Fibroblast of skin of back (primary cell): ENCODE measurements at places on chromosomes 4 and X.
A peak's percentile ranks its signal among the peaks of the same experiment; 100 is the strongest.

- DNase-seq: peak; percentile 27
These were observed 301.9 kb downstream of the BMPR1B start for GRCh38 chr4:95059663-95060062.

GRCh38 chr4:121980643-121981042 is 28.8 kb upstream of the TRPC3 start:
- no peak for DNase-seq

- DNase-seq: no peak
These were observed 117.6 kb downstream of the STK32B start for GRCh38 chr4:5168891-5169290.

GRCh38 chr4:152601156-152601555 is 65.3 kb upstream of the FBXW7 start:
- DNase-seq: no peak

GRCh38 chrX:140087875-140088274 is 122.6 kb upstream of the CXorf66 start:
- DNase-seq: no peak

DNA sequence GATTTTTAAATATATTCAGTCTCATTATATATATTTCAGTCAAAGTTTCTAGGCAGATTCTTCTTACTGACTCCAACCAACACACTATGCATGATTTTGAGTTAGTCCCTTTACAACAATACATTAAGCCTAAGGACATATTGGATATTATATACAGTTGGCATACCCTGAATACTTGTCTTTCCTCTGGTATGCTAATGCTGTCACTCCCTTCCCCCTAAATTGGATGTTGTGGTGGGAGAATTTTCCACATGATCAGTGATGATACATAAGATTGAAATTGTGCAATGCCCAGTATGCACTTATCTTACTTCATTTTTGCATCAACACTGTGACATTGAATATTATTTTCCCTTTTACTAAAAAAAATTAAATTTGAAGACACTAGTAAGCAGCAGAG is 935.2 kb downstream of the PCDH7 start:
- DNase-seq: peak; percentile 54

- peak; percentile 2 for DNase-seq
These were observed 243.4 kb downstream of the AR start for GRCh38 chrX:67787196-67787595.

- DNase-seq: peak; percentile 94
These were observed 46.8 kb downstream of the EPHA5 start for GRCh38 chr4:65623506-65623905.

DNA sequence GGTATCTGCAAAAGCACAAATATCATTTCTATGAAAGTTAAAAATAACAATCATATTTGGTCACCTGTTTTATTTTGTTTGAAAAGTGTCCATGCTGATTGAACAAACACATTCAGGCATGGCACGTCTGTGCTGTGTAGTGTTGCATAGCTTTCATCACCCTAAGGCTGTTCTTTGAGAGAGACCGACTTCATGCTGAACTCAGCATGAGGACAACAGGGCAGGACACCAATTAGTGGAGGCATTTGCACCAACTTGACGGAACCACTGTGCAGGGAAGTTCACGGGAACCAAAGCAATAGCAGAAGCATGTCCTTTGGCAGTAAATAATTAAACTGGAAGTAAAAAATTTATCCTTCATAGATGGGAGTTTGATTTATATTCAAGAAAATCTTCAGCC is 158.4 kb upstream of the SLC7A11 start:
- DNase-seq: no peak

DNA sequence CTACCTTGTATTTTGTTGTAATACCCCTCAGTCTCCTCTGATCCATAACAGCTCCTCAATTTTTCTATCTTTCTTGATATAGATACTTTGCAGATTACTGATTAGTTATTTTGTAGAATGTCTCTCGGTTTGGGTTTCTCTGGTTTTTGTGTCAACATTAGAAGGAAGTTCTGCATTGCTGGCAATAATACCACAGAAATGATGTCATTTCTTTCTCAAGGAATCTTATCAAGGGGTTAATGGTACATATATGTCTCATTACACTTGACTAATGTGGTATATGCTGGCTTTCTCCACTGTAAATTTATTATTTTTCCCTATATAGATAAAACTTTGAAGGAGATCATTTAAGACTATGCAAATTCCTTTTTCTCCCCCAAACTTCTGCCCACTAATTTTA is 183.6 kb upstream of the DKK2 start:
- peak; percentile 78 for DNase-seq

GRCh38 chr4:35883108-35883507 is 361.2 kb downstream of the ARAP2 start:
- no peak for DNase-seq

DNA sequence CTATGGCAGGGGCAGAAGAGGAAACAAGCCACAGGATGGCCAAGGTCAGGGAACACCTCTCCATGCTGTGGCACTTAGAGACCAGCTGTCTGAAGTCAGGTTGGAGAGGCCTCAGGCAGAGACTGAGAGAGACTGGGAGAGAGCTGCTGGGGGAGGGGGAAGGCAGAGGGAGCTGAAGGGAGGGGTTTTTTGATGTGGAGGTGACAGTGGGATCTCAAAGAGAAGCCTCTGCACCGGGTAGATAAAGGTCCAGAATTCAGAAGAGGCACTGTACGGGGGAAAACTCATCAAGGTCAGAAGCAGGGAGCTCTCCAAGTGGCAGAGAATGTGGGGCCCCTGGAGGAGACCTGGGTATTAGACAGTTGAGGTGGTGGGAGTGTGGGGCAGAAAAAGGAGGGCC is 41.6 kb upstream of the HMGB3 start:
- no peak for DNase-seq

- DNase-seq: no peak
These were observed 227.4 kb upstream of the BCOR start for GRCh38 chrX:40325161-40325560.

- DNase-seq: no peak
These were observed 28.7 kb downstream of the CC2D2A start for GRCh38 chr4:15498356-15498755.

GRCh38 chr4:156659570-156659969 is 312.0 kb downstream of the PDGFC start:
- DNase-seq: no peak

DNA sequence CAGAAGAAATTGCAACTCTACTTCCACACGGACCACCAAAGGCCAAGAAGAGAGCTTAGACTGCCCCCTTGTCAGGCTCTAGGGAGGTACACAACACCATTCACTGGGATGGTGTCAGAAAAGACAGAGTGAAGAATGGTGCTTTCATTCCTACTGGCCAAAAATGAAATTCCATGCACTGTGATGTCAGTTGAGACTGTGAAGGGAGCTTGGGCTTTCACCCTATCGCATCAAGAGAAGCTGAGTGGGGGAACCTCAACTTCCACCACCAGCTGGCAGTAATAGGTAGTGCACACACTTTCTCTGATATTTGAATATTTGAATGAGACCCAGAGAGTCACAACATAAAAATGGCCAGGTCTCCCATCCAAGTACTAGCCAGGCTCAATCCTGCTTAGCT is 65.9 kb downstream of the ZNF711 start:
- no peak for DNase-seq

DNA sequence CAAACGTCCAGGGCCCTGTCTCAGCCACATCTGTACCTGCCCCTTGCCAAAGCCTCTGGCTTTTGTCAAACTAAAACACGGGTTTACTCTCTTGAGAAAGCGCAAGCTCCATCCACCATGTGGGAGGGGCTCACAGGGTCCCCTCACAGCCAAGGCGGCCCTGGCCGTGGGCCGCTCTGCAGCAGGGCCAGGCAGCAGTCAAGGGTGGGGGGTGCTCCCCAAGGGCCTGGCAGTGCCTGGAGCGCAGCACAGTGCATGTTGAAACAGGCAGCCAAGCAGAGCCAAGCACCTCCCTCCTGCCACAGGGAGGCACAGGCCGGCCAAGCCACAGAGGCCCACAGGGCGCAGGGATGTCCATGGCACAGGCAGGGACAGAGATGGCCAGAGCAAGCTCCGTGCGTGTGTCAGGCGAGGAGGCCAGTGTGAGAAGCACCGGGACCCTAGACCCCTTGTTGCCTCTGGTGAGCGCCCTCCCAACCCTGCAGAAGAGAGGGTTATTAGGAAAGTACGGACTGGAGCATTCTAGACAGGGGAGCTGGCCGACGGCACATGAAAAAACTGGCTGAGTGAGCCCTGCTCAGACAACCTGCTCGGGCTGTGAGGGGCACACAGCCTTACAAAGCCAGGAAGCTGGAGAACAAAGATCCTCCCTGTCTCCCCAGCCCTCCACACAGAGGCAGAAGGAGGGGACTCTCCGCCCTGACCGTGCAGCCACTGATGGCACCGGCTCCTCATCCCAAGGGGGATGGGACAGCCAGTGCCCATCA is 39.0 kb downstream of the FAM53A start:
- no peak for DNase-seq

GRCh38 chr4:116862592-116862991 is 222.8 kb downstream of the TRAM1L1 start:
- no peak for DNase-seq
